ENCODE measurements at places on chromosomes 2 and 18. TPM values are rescaled to one million over a fixed set of nuclear protein-coding genes. Genes with fewer than 3 reads are reported as not detected.
A peak's percentile ranks its signal among the peaks of the same experiment; 100 is the strongest.

DNA sequence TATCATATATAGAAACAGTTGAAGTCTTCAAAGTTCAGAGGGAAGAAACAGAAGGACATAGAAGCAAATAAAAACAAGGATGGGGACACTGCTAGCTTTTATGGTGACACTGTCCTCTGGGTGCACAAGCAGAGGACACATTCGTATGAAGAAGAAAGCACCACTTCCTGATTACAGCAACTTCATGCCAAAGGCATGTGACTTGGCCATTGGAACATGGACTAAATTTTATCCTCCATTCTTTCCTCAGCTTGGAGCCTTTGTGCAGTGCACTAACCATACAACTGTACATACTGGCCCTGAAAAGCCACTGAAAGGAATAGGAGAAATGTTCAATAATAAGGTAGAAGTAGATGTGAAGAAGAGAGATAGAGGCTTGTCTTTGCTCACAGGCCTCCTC lies 223.3 kb downstream of the MTX2 start:
- H3K4me3 ChIP-seq, result no peak overlapping the region
- H3K27me3 ChIP-seq, result no peaks in the 10 kb centered on the region
- H3K4me1 ChIP-seq, result peaks cover 26% of the 10 kb centered on the region
- H3K27ac ChIP-seq, result no peak overlapping the region

KCNS3 gene
- 2.7 TPM for total RNA-seq

DNA sequence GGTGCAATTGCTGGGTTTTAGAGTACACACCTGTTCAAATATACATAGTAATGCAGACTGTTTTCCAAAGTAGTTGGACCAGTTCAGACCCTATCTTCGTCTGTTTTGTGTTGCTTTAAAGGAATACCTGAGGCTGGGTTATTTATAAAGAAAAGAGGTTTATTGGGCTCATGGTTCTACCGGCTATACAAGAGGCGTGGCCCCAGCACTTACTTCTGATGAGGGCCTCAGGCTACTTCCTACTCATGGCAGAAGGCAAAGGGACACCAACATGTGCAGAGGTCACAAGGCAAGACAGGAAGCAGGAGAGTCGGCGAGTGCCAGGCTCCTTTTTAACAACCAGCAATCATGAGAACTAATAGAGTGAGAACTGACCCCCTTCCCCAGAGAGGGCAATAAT lies 21.9 kb upstream of the EMILIN2 start:
- no peaks in the 10 kb centered on the region for H3K36me3 ChIP-seq
- peak; percentile 2 for DNase-seq
- H3K27ac ChIP-seq, result no peak overlapping the region
- H3K4me3 ChIP-seq, result no peak overlapping the region
- H3K27me3 ChIP-seq, result no peaks in the 10 kb centered on the region

DNA sequence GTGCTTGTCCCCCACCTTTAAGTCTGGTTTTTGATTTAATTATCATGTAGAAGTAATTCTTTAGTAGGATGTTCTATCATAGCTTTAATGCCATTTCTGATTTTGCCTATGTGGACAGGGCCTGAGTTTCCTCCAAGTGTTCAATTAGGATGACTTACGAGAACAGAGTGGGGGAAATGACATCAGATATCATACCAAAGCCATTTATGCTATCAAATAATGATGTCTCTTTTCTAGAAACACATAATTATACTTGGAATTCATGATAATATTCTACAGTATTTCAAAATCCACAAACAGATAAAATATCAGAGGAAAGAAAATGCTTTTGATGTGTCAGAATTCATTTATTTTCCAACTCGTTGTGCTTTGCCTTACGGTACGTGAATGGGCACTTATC lies 165.9 kb upstream of the SPRED2 start:
- H3K4me3 ChIP-seq, result no peak overlapping the region
- DNase-seq, result no peak
- no peaks in the 10 kb centered on the region for H3K36me3 ChIP-seq
- no peaks in the 10 kb centered on the region for H3K27me3 ChIP-seq
- H3K4me1 ChIP-seq, result no peaks in the 10 kb centered on the region

DNA sequence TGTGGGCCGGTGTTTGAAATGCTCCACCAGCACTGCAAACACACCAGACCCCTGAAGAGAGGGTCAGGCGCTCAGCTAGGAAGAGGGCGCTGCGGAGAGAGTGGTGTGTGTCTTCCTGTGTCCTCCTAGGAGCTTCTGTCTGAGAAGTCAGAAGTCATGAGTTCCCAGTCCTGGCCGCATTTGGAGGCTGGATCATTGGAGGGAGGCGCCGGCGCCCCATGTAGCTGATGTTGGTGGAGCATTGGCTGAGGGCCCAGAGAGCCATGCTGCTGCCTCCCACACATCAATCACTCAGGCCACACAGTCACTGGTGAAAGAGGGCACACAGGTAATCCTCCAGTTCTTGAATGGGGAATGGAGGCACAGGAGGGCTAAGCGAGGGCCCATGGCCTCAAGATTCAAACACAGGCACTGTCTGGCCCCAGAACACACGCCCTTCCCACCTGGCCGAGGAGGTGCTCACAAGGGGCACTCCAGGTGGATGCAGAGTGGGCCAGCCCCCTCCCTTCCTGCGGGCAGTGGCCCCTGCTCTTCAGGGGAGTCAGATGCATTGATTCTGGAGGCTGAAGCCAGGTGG lies 66.3 kb downstream of the RRM2 start:
- DNase-seq, result peak; percentile 73
- no peak overlapping the region for H3K4me3 ChIP-seq

AKAIN1 gene
- not detected for total RNA-seq

PDE11A gene
- total RNA-seq, result 0.36 TPM

LOXL3 gene
- total RNA-seq, result 97.4 TPM

DNA sequence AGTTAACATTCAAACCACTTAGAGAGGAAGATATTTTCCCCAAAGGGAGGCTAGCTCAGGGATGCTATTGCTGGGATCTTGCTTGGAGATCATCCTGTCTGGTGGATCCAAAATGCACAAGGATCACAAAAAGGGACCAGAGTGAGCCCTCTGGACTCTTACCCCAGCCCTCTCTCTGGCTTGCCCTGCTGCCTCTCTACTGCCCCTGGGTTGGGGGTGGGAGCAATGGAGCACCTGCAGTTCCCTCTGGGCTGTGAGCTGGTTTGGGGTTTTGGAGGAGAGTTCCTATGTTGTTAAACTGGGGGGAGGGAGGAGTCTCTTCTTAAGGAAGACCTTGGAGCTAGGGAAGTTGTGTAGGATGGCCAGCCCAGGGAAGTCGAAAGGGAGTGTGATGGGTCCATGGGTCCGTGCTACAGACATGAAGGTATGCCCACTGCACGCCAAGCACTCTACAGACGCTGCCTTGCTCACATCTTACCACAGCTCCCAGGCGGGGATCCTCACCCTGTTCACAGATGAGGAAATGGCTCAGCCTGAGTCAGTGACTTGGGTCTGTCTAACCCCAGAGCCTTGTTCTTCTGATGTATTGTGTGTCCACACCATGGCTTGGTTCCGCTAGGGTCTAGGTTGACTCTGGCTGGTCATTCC lies 3.8 kb downstream of the LBH start:
- no peaks in the 10 kb centered on the region for H3K27me3 ChIP-seq
- DNase-seq, result peak; percentile 89
- peaks cover 30% of the 10 kb centered on the region for H3K36me3 ChIP-seq
- H3K4me1 ChIP-seq, result peaks cover 45% of the 10 kb centered on the region
- H3K27ac ChIP-seq, result peak overlapping the region; percentile 67

ALK gene
- total RNA-seq, result under 0.01 TPM

- no peaks in the 10 kb centered on the region for H3K27me3 ChIP-seq
- no peaks in the 10 kb centered on the region for H3K36me3 ChIP-seq
- no peak overlapping the region for H3K4me3 ChIP-seq
- no peak overlapping the region for H3K27ac ChIP-seq
- DNase-seq, result peak; percentile 42
These were observed 570.1 kb downstream of the PLCL1 start for GRCh38 chr2:198374375-198375082.

DNA sequence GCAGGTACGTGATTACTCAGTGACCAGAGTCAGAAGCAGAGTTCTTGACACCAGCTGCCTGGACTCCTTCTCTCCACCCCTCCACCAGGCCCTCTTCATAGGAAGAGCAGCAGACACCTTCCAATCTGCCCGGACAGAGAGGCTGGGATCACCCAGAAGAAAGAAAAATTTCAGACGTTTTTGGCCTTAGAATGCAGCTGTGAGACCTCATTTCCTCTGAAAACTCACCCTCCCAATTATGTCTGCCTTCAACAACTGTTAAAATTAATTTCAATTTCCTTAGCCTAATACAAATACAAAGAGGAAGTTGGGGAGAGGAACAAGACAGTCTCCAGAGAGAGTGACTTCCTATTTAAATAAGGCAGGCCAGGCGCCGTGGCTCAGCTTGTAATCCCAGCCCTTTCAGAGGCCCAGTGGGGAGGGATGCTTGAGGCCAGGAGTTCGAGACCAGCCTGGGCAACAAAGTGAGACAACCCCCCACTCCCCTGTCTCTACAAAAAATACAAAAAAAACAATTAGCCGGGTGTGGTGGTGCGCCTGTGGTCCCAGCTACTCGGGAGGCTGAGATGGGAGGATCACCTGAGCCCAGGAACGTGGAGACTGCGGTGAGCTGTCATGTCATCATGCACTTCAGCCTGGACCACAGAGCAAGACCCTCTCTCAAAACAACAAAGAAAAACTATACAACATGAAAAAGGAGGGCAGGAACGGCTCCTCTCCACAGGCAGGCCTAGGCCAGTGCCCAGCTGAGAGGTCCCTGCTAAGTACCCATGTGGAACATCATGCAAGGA lies 1.6 kb downstream of the SLC66A2 start:
- peaks cover 10% of the 10 kb centered on the region for H3K36me3 ChIP-seq
- H3K27ac ChIP-seq, result peak overlapping the region; percentile 58
- peak overlapping the region; percentile 85 for H3K4me3 ChIP-seq
- no peaks in the 10 kb centered on the region for H3K27me3 ChIP-seq

DNA sequence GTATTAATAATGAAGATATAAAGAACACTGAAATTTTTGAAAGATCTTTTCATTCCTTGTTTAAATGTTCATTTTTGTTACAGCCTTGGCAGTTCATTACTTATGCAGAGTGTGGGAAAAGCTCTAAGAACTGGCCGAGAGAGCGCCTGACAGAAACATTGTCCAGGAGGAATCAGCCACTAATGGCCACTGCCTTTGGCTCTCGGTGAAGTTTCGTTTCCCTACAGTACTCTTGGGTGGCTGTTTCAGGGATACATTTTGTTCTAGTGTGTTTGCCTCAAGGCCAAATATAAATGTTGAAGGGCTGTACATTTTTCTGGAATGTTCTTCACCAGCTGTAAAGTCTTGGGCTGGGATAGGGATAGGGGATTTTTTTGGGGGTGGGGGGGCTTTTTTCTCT lies 10.7 kb downstream of the SPTBN1 start:
- DNase-seq, result no peak
- H3K27ac ChIP-seq, result no peak overlapping the region
- peaks cover 29% of the 10 kb centered on the region for H3K4me1 ChIP-seq
- H3K4me3 ChIP-seq, result no peak overlapping the region
- no peaks in the 10 kb centered on the region for H3K36me3 ChIP-seq
- no peaks in the 10 kb centered on the region for H3K27me3 ChIP-seq

DNA sequence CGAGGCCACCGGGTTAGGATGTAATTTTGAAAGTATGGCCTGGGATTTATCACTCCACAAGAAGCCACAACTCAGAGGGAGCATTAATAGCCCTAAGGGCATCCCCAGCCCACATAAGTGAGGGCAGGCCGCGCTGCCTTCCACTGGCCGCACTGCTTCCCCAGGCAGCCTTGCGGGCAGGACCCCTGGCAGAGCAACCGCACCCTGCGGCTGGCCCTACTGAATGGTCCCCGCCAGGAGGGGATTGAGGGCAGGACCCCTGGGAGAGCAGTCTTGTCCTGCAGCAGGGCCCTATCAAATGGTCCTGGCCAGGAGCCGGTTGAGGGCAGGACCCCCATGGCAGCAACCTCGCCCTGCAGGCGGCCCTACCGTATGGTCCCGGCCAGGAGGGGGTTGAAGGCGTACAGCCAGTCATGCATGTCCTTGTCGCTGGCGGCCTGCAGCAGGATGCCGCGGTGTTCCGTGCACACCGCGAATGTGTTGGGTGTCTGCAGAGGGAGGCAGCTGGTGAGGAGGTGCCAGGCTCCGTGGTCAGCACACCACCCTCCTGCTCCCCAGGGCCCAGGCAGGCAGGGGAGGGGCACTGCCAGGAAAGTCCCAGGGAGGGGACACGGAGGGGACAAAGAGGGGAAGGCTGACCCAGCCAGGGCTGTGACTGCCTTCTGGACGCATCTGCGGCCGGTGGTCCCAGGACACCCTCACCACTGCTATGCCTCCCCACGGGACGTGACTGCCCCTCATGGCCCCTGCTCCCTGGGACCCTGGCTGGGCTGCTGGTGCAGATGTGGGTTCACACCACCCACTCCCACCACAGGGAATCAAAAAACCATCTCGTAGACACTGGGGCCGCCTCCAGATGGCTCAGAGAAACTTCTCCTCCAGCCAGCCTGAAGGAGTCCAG lies 26.3 kb downstream of the AQP12A start:
- H3K27ac ChIP-seq, result no peak overlapping the region
- H3K4me1 ChIP-seq, result no peaks in the 10 kb centered on the region
- no peaks in the 10 kb centered on the region for H3K36me3 ChIP-seq

EIF2AK2 gene
- total RNA-seq, result 42.3 TPM

GRCh38 chr2:235827585-235827992 lies 333.7 kb downstream of the AGAP1 start:
- no peaks in the 10 kb centered on the region for H3K27me3 ChIP-seq
- H3K4me3 ChIP-seq, result no peak overlapping the region
- DNase-seq, result peak; percentile 87
- H3K36me3 ChIP-seq, result no peaks in the 10 kb centered on the region

DNA sequence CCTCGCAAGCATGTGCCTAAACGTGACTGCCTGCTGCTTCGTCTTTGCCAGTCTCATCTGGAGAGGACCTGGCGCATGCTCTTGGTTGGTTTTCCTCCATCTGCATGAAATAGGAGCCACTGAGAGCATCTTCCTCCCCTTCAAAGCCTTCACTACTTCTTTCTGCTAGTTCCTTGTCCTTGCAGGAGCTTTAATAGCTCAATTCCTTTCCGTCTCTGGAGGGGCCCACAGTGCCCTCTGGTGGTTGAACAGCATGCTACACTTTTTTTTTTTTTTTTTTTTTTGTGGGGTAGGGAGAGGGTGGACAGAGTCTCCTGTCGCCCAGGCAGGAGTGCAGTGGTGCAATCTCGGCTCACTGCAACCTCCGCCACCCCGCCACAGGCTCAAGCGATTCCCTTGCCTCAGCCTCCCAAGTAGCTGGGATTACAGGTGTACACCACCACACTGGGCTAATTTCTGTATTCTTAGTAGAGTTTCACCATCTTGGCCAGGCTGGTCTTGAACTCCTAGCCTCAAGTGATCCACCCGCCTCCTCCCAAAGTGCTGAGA lies 59.6 kb downstream of the SP110 start:
- H3K27me3 ChIP-seq, result no peaks in the 10 kb centered on the region
- H3K27ac ChIP-seq, result no peak overlapping the region
- peak; percentile 87 for DNase-seq
- H3K4me3 ChIP-seq, result no peak overlapping the region
- no peaks in the 10 kb centered on the region for H3K36me3 ChIP-seq
- peaks cover 8% of the 10 kb centered on the region for H3K4me1 ChIP-seq

- H3K27me3 ChIP-seq, result no peaks in the 10 kb centered on the region
- H3K4me3 ChIP-seq, result no peak overlapping the region
- H3K4me1 ChIP-seq, result no peaks in the 10 kb centered on the region
- DNase-seq, result no peak
- no peak overlapping the region for H3K27ac ChIP-seq
These were observed 218.8 kb downstream of the SCG2 start for GRCh38 chr2:223383315-223383714.

All from osteoblast (primary cell).